ENCODE measurements at places on chromosomes 2 and 18.

- DNase-seq = no peak
Observed at GRCh38 chr2:176421297-176422050, 152.2 kb downstream of the MTX2 start.

- DNase-seq = peak; percentile 33
Observed at GRCh38 chr2:3169106-3169870, 208.3 kb downstream of the EIPR1 start.

DNA sequence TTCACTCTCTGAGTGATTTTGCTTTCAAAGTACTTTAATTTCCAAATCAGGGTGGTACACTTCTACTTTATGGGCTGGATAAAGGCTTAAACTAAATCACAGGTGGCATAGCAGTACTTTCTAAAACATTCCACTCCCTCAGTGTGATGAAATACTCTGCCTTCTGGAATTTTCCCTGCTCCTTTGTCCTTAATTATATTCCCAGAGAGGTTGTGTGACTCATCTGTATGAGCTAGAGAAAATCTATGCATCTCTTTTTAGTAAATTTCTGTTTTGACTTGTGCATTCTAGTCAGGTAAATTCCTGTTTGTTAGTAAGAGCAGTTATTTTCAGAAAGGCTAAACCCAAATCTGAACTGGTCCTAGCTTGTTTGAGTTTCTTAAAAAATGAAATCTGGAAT is 29.0 kb upstream of the PLA2R1 start:
- DNase-seq = no peak

GRCh38 chr2:158403237-158403636 is 53.3 kb downstream of the CCDC148 start:
- DNase-seq = no peak

DNA sequence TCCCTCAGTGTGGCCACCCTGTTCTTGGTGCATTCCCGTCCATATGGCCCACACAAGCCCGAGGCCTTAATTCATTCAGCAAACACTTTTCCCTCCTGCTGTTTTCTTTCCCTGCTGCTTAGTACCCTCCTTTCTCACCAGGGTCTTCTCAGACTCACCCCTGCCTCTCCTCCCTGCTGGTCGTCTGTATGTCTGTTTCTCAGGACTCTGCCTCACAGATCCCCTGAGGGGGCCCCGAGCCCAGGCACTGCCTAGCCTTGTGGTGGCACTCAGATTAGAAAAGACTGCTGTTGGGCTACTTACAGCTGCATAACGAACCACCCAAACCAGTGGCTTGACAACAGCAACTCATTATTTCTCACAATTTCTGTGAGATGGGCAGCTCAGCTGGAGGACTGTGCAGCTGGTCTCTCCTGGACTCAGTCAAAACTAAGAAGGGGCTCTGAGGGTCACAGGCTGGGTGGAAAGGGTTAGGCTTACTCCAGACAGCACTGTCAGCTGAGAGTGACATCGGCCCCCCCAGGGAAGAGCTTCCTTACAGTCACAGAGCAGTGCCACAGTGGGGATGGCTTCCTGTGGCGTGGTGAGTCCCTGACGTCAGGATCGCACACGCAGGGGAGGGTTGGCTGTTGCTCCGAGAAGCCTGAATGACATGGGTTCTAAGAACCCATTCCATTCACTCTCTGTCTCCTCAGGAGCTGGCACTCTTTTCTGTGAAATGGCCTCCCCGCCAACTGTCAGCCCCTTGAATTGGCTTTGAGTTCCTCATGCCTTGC is 139.0 kb downstream of the UXS1 start:
- no peak for DNase-seq

Measured in SK-N-SH (cell line).